RPMI7951 (cell line): ENCODE measurements at places on chromosomes 2 and 18. TPM values are rescaled to one million over a fixed set of nuclear protein-coding genes. Genes with fewer than 3 reads are reported as not detected.

GRCh38 chr2:95271381-95271971 is 2.8 kb upstream of the PROM2 start:
- DNase-seq: no peak

- peak; percentile 84 for DNase-seq
Observed at GRCh38 chr2:95346231-95346737, 49.1 kb downstream of the KCNIP3 start.

- DNase-seq: no peak
Observed at GRCh38 chr18:74933930-74934329, 275.0 kb downstream of the PTGR3 start.

The HOXD9 gene
- 1.4 TPM in 2 replicates for total RNA-seq

The GPR155 gene
- total RNA-seq: 2.4 and 2.9 TPM in 2 replicates

The NYAP2 gene
- total RNA-seq: not detected in 2 replicates

The NRP2 gene
- 57.7 and 73.5 TPM in 2 replicates for total RNA-seq
